T-helper 17 cell (primary cell): ENCODE measurements at places on chromosomes 13 and 19.
A peak's percentile ranks its signal among the peaks of the same experiment; 100 is the strongest.

DNA sequence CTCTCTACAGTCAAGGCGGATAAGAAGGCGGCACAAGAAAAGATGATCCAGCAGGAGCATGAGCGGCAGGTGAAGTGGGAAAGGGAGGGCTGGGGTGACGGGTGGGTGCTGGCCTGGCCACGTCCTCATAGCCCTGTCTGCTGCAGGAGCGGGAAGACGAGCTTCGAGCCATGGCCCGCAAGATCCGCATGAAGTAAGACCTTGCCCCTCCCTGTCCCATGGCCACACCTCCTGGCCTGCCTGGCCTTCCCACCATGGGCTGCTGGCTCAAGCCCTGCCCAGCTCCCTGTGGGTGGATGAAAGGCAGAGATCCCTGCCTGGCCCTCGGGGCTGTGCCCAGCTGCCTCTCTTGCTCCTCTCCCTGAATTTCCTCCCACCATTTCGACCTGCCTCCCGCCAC, 7.2 kb downstream of the ZNF296 start:
- H3K27ac ChIP-seq: peak overlapping the region; percentile 49
- DNase-seq: no peak
- H3K27me3 ChIP-seq: no peaks in the 10 kb centered on the region
- H3K4me1 ChIP-seq: no peaks in the 10 kb centered on the region
- H3K4me3 ChIP-seq: peak overlapping the region; percentile 36
- H3K36me3 ChIP-seq: peaks cover 2% of the 10 kb centered on the region

DNA sequence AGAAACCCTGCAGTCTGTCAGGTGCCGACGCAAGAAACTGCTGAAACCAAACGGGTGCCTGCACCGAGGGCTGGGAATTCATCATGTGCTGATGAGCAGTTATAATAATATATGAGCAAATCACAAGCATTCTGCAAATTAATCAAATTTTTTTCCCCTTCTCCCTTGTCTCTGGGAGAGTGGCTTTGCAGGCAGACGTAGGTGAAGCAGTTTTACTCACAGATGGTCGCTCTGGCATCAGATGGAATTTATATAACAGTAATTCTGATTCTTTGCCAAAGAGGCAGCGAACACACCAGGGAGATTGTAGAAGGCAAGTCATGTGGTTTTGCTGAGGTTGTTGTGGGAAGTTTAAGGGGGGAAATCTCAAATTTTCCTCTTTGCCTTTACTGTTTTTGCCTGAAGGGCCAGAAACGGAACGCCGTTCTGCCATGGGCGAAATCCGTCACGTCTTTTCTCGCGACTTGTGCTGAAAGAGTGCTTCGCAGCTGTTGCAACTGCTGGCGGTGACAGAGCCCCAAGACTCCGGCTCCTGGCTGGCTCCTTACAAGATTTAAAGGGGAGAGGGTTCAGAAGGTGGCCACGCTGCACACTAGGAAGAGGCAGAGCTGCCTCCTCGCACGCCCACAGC, 320.1 kb downstream of the ZNF536 start:
- H3K4me3 ChIP-seq: no peak overlapping the region
- H3K27me3 ChIP-seq: peaks cover 61% of the 10 kb centered on the region
- H3K4me1 ChIP-seq: peaks cover 8% of the 10 kb centered on the region
- DNase-seq: no peak

DNA sequence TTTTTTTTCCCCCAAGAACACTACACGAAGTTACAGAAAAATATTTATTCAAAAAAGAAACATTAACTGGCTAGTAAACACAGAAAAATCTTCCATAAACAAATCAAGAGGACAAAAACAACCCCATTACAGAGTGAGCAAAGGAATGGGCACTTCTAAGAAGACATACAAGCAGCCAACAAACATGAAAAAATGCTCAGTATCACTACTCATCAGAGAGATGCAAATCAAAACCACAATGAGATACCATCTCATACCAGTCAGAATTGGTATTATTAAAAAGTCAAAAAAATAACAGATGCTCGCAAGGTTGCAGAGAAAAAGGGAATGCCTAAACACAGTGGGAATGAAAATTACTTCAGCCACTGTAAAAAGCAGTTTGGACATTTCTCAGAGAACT, 131.7 kb downstream of the UGGT2 start:
- no peak overlapping the region for H3K27ac ChIP-seq
- H3K36me3 ChIP-seq: no peaks in the 10 kb centered on the region
- no peaks in the 10 kb centered on the region for H3K4me1 ChIP-seq

DNA sequence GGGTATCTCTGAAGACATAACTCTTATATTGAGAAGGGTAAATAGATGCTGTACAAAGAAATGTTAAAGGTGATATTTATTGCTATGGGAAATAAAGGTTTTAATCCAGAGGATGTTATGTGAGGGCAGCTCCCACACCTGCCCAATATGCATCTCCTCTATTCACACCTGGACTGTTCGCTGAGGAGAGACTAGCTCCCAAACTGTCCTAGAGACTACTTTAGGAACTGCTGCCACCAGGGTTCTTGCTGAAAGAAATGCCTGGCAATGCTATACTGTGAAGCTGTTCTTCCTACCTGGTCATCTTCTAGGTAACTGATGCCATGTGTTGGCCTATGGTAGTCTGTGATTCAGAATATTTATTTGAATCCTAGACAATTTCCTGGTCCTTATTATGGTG, 1421.5 kb upstream of the SPRY2 start:
- no peaks in the 10 kb centered on the region for H3K27me3 ChIP-seq
- no peak overlapping the region for H3K27ac ChIP-seq
- H3K4me3 ChIP-seq: no peak overlapping the region
- H3K36me3 ChIP-seq: no peaks in the 10 kb centered on the region

DNA sequence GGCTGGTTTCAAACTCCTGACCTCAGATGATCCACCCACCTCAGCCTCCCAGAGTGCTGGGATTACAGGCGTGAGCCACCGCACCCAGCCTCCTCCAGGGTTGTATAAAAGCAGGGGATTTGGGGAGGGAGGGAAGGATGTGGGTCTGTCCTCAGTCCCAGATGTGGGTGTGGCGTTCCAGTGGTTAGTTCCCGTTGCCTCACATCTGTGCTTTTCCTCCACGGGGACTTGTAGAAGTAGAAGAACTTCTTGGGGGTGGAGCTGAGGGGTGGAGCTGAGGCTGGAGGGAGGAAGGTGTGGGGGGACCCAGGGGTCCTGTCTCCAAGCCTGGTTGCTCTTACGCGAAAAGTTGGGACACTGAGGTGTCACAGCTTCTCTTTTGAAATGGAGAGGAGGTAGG, 514 bp upstream of the MCEMP1 start:
- peak overlapping the region; percentile 53 for H3K27ac ChIP-seq
- no peaks in the 10 kb centered on the region for H3K36me3 ChIP-seq
- H3K4me3 ChIP-seq: no peak overlapping the region
- peaks cover 42% of the 10 kb centered on the region for H3K27me3 ChIP-seq
- DNase-seq: no peak

GRCh38 chr13:110799246-110800236, 86.0 kb downstream of the ING1 start:
- H3K4me3 ChIP-seq: no peak overlapping the region
- peaks cover 62% of the 10 kb centered on the region for H3K27me3 ChIP-seq
- no peak overlapping the region for H3K27ac ChIP-seq
